NCI-H2227 treated with DMSO at 0.1 percent for 48 hours (cell line): ENCODE measurements at places on chromosomes 5 and 9.

DNA sequence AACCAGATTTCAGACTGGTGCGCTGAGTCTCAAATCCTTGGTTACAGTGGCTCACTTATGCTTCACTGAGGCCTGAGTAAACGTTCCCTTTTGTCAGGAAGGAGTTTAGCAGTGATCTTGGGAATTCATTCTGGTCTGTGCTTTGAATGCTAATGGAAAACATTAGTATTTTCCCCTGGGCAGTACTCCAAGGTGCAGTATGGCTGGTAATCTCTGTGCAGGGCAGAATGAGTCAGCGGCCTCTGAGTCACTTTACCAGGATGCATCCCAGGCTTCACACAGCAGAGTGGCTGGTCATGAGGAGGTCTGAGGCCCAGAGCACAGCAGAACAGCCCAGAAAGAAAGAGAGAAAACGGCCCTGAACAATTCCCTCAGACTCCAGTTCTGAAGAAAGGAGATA is 54.0 kb downstream of the PCA3 start:
- no peak for DNase-seq

- no peak for DNase-seq
Measured at GRCh38 chr5:36389245-36389644, 87.5 kb upstream of the RANBP3L start.

DNA sequence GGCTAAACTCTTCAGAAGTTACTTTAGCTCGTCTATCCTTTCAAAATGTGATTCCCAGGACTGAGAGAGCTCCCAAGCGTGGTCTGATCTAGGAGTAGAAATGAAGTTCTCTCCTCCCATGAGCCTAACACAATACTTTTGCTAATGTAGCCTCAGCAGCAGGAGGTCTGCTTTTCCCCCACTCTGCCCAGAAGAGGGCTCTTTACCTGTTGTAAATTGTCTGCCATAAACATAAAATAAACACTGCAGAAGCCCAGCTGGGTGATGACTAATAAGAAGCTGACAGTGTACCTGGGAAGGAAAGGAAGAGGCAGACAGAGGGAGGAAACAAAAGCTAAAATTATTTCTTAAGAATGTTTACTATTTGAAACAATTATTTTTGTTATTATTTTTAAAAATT is 15.4 kb downstream of the SLC36A3 start:
- peak; percentile 6 for DNase-seq

DNA sequence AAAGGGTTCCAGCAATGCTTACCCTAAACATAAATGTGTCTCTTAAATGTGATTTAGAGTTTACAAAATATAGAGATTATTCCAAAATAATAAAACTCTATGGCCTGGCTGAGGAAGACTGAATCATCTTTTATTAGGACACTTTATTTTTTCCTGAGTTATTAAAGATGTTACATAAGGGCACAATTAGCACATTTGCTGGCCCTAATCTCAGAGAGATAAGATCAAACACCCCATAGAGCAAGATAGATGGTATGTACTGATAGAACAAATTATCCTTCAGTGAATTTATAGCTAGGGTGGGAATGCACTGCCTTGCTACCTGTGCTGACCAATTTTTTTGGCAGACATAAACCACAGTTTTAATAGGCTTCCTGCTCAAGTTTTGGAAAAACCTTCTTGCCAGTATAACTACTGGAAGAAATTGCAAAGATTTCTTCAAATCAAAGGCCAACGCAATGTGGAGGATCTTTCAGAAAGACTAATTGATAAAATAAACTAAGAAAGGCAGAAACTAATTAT is 367.1 kb upstream of the MPDZ start:
- DNase-seq: no peak

DNA sequence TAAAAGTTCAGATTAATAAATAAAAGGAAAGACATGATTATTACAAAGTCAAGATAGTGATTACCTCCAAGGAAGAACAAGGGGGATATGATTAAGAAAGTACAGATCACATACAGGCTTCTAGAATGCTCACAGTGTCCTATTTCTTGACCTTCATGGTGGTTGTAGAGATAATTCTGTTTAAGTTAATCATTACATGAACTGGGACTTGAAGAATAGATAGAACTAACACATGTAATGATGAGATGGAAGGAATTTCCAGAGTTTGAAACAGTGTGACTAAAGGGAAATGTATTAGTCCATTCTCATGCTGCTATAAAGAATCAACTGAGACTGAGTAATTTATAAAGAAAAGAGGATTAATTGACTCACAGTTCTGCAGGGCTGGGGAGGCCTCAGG is 72.7 kb downstream of the LURAP1L start:
- DNase-seq: no peak

DNA sequence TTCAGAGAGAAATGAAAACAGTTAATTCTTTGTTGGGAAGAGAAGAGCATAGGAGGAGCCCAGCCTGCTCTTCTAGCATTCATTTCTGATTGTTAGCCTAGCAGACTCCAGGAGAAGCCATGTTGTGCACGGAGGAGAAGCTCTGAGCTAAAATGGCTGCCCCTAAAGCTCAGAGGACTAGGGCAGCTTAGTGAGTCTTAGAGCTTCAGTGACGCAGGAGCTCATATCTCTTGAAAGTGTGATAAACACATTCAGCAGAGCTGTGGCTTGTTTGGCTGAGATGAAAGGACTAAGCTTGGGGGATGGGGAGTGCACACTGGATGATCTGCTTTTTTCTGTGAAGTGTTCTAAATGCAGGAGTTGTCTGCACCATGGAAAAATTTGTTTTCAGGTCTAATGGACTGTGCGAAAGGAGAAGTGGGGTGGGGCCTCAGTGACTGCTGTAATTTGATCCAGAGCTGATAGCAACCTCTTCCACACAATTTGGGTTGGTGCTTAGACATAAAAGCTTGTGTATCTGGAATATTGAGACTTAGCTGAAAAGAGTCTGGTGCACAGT is 58.5 kb downstream of the ZNF462 start:
- no peak for DNase-seq

GRCh38 chr5:132418881-132419280 is 49.4 kb downstream of the SLC22A5 start:
- DNase-seq: no peak

GRCh38 chr5:129906177-129906887 is 2.1 kb downstream of the CHSY3 start:
- DNase-seq: no peak

GRCh38 chr5:179267071-179267670 is 78.1 kb downstream of the ADAMTS2 start:
- no peak for DNase-seq
